Activated naive CD4-positive, alpha-beta T cell treated with anti-CD3 and anti-CD28 coated beads for 36 hours (primary cell): ENCODE measurements at places on chromosomes 12 and 14.

DNA sequence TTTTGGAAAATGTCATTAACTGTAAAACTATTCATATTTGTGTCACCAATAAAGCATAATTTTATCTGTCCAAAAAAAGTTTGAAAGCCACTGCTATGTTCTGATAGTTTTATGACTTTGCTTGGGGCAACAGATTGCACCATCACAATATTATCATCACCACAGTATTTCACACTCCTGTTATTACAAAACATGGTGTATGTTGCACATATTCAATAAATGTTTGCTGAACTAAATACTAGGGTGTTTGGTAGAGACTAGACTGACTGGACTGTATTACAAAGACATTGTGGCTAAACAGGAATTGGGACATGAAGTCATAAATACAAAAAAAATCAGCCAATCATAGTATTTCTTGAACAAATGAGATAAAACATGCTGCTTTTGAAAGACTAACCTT is 55.1 kb downstream of the PAWR start:
- DNase-seq: no peak

DNA sequence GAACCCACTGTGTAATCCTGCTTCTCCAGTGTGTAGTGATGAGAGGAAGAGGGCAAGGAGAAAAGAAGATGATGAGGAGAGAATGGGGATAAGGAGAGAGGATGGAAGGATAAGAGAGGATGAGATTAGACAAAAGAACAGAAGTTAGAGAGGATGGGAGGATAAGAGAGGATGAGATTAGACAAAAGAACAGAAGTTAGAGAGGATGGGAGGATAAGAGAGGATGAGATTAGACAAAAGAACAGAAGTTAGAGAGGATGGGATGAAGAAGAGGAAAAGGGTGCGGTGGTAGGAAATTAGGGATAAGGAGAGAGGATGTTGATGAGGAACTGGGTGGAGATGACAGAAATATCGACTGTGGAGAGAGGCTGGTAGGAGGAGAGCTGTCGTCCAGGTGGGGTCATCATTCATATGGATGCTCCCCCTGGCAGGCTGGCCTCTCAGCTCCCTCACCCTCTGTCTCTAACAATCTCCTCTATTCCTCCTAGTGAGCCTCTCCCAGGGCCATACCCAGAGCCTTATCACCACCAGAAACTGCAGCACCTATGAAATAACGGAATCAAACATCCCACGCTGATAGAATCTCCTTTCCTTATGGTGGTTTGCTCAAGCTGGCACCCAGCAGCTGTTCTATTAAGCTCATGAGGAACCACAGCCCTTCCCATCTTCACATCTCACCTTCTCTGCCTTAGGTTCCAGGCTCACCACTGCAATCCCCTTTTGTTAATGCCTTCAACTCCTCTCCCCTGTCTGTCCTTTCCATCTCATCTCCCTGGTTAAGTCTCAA is 6.0 kb upstream of the CIROP start:
- DNase-seq: no peak

DNA sequence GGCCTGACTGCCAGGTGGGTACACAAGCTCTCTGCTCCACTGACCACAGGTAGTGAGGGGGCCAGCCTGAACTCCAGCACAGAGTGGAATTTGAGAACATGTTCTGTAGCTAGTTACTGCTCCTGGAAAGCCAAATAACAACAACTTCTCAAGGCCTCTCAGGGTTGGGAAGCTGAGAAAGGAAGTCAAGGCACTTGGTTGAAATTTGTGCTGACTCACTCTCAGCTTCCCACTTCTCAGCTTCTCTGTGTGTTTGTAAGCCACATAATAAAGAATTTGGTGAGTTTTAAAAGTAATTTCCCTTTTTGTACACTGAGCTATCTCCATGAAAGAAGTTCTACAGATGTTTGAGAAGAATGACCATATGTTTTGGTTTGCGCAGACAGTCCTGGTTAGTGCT is 234.9 kb downstream of the KTN1 start:
- DNase-seq: no peak

DNA sequence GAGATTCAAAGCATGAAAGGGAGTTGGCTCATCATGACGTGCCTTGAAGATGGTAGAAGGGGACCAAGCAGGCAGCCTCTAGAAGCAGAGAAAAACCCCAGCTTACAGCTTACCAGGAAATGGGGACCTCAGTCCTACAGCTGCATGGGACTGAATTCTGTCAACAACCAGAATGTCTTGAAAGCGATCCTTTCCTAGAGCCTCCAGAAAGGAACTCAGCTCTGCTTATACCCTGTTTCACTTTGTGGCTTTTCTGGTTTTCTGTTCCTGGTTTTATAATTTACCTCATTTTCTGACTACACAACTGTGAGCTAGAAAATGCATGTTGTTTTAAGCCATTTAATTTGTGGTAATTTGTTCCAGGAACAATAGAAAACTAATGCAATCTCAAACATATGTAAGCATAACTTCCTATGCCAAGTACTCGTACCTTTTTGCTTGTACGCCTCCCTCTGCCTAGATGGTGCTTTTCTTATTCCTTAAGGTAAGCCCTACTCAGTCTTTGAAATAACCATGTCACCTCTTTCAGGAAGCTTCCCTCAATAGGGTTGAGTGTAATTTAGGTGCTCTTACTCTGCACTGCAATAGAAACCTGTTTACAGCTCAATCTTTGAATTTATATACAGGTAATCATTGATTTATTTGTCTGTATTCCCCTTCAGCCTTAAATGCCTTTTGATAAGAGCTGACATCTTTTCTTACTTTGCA is 348.8 kb downstream of the TMEM117 start:
- DNase-seq: no peak
